ENCODE measurements at places on chromosomes 4 and X. TPM values are rescaled to one million over a fixed set of nuclear protein-coding genes. Genes with fewer than 3 reads are reported as not detected.

GRCh38 chr4:38615847-38616246 lies 48.2 kb upstream of the KLF3 start:
- DNase-seq, result no peak

- no peak for DNase-seq
Measured at GRCh38 chrX:11967986-11968869, 170.0 kb upstream of the FRMPD4 start.

The TACR3 gene
- total RNA-seq, result 0.49 TPM

The PSAPL1 gene
- 18.6 TPM for total RNA-seq

- no peak for DNase-seq
Measured at GRCh38 chrX:150542846-150543229, 25.6 kb upstream of the MTM1 start.

GRCh38 chr4:146098397-146098796 lies 77.1 kb upstream of the LSM6 start:
- no peak for DNase-seq

The LPAR4 gene
- 8.0 TPM for total RNA-seq

DNA sequence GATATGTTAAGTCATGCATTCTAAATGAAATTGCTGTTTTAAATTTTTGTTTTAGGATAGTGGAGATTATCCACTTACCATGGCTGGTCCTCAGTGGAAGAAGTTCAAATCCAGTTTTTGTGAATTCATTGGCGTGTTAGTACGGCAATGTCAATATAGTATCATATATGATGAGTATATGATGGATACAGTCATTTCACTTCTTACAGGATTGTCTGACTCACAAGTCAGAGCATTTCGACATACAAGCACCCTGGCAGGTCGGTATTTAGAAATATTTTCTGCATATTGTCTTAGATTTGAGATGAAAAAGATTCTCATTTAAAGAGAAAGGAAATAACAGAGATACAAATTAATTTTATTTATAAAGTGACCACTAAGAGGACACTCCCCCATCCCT lies 83.6 kb downstream of the STAG2 start:
- DNase-seq, result no peak

DNA sequence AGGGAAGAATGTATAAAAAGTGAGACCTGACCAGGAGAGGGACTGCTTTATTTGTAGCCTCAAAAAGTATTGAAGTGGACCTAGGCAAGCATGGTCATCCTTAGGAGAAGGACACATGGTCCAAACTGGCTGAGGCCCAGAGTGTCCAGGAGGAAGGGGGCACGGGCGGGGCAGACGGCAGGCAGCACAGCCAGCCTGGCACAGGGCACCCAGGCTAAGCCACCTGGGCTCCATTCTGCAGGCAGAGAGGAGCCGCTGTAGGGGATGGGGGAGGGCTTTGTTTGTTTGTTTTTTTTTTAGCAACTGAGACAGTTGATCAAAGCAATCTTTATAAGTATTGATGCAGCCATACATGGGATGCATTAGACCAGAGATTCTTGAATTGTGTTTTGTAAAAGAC lies 188.6 kb downstream of the PRDM5 start:
- no peak for DNase-seq

The ZAR1 gene
- 0.20 TPM for total RNA-seq

DNA sequence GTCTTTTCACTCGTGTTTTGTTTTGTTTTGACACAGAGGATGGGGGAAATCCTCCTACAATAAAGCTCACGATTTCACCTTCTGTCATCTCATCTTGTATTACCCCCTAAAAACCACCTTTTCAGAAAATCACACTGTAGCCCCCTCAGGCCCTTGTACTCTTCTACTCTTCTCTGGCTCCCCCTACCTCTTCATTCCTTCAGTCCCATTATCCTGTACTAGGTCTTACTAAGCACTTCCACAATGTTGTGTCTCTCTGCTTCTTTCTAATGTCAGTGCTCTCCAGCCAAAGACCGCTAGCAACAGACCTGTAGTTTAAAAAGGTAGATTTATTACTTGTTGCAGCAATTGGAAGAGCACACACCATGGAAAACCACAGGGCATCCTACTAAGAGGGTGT lies 30.0 kb upstream of the RNF128 start:
- no peak for DNase-seq

The FAAH2 gene
- 15.8 TPM for total RNA-seq

GRCh38 chr4:8524595-8525382 lies 55.4 kb upstream of the GPR78 start:
- no peak for DNase-seq

The SYTL4 gene
- 3.8 TPM for total RNA-seq

GRCh38 chr4:137524725-137525369 lies 7.4 kb downstream of the PCDH18 start:
- peak; percentile 88 for DNase-seq

DNA sequence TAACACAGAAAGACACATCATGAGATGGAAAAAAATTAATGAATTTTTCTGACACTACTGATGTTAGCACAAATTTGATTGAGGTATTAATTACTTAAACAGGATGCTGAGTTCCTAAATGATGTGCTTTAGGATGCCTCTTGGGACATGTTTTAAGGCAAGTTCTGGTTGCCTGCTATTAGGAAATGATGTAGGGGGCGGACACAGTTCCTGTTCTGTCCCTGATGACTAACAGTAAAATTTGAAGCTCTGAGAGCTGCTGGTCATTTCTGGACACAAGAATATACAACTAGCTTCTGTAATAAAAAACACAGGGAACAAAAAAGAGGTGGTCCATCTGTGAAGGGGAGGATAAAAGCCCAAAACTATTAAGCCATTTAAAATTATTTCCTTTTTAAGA lies 163.2 kb upstream of the ETNPPL start:
- DNase-seq, result peak; percentile 32

The HHIP gene
- total RNA-seq, result 3.6 TPM

The NDUFA1 gene
- 51.3 TPM for total RNA-seq

- no peak for DNase-seq
Measured at GRCh38 chrX:96692890-96693289, 8.2 kb downstream of the DIAPH2 start.

DNA sequence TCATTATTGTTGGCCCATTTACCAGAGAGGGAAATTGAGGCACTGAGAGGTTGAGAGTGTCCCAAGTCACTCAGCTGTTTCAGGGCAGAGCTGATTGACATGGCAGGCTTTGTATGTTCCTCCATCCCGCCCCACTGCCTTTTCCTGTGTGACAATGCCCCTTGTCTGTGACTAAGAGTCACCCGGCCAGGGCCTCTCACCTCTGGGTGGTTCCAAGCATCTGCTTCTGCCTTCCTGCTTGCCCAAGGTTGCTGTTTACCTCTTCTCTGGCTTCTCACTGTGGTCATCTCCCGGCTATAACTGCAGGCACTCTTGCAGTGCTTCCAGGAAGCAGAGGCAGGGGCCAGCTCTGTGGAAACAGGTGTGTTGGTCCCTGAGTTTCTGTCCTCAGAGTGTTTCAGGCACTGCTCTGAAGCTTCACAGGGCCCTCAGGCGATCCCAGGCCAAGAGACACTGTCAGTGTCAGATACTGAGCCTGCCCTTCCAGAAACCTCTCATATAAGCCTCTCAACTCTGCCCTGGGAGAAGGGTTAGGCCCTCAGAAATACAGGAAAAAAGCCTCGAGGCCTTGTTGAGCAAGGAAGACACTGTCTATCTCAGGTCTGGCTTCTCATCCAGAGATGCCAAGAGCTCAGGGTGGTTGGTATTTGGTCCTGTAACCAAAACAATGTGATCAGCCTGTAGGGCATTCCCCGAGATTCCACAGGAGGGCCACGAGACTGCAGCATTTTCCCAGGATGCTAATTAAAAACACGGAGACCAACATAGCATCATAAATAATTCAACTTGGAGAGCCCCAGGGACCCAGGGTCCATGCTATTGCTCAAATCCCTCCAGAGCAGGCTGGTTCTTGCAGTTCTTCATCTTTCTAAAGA lies 42.0 kb upstream of the PROM1 start:
- DNase-seq, result peak; percentile 1

The TBC1D25 gene
- total RNA-seq, result 4.8 TPM

GRCh38 chrX:109773374-109773773 lies 40.3 kb upstream of the ACSL4 start:
- no peak for DNase-seq

The WDR1 gene
- total RNA-seq, result 90.7 TPM

DNA sequence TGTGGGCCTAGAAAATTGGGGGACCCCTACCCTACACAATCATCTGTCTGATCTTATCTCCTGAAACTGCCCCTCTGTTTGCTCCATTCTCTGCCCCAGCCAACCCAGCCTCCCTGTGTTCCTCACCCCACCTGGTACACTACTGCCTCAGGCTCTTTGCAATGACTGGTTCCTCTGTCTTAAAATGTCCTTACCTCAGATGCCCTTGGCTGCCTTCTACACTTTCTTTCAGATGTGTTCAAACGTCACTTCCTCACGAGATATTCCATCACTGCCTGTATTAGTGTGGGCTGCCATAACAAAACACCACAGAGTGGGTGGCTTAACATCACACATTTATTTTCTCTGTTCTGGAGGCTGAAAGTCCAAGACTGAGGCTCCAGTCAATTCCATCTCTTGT lies 29.2 kb downstream of the QDPR start:
- DNase-seq, result no peak

The TMEM255A gene
- total RNA-seq, result 0.69 TPM

DNA sequence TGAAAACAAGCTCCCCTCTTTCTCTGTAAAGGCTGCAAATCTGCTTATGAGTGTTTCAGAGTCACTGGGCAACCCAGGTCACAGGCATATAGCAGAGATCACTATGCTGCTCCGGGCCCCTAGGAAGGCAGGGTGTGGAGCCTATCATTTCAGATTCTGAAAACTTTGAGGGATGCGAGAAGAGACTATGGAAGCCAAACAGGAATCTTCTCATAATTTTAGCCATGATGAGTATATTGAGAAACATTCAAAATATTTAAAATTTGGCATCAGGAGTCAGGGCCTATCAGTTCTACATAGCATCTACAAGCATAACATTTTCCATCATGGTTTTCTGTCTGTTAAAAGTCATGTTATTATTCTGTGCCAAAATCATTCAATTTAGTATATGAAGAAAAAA lies 61.7 kb upstream of the ATXN3L start:
- DNase-seq, result peak; percentile 14

The TMSB15B gene
- total RNA-seq, result 5.3 TPM
